Muscle of leg (tissue), 16 donors: ENCODE measurements at places on chromosomes 7 and 10.

- DNase-seq, result no peak
Observed at GRCh38 chr10:1128115-1128514, 71.9 kb downstream of the WDR37 start.

DNA sequence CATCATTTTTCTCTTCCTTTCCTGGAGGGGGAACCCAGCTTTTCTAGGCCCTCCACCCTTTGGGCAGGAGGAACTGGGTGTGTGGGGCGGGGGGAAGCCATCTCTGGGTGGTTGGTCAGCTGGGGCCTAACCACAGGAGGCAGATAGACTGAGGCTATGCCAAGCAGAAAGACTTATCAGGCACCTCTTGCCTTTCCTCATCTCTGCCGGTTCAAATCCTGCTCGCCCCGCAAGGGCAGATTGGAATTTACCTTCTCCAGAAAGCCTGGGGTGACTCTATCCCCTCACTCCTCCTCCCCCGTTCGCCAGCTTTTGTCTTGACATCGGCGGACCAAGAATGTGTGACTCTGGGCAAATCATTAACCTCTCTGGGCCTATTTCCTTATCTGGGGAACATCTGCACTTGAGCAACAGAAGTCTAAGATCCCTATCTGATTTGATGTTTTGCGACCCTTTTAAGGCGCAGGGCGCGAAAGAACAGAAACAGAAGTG, 584 bp upstream of the GARS1 start:
- no peak for DNase-seq

GRCh38 chr10:45253183-45253914, 62.1 kb downstream of the OR13A1 start:
- DNase-seq, result no peak

- no peak for DNase-seq
Observed at GRCh38 chr7:123348690-123349089, 148.9 kb upstream of the SLC13A1 start.

GRCh38 chr10:125482637-125483036, 200.3 kb downstream of the TEX36 start:
- no peak for DNase-seq

DNA sequence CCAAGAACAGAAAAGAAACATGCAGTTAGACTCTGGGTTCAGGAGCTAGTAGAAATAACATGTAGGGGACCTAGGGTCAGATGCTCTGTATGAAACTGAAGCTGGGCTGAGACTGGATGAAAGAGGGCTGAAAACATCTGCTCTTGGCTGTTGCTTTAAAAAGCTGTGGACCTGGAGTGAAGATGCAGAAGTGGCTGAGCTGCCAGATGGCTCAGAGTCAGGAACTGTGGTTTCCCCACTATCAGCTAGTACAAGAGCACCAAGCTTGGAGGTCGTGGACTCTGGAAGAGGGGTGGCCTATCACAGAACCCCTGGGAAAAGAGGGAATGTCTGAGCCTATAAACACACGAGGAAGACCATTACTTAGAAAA, 5.9 kb downstream of the ADK start:
- DNase-seq, result peak; percentile 68

- DNase-seq, result no peak
Observed at GRCh38 chr10:78868861-78869260, 199.9 kb upstream of the ZMIZ1 start.

- DNase-seq, result peak; percentile 71
Observed at GRCh38 chr10:124641282-124642087, 102.7 kb downstream of the FAM53B start.

DNA sequence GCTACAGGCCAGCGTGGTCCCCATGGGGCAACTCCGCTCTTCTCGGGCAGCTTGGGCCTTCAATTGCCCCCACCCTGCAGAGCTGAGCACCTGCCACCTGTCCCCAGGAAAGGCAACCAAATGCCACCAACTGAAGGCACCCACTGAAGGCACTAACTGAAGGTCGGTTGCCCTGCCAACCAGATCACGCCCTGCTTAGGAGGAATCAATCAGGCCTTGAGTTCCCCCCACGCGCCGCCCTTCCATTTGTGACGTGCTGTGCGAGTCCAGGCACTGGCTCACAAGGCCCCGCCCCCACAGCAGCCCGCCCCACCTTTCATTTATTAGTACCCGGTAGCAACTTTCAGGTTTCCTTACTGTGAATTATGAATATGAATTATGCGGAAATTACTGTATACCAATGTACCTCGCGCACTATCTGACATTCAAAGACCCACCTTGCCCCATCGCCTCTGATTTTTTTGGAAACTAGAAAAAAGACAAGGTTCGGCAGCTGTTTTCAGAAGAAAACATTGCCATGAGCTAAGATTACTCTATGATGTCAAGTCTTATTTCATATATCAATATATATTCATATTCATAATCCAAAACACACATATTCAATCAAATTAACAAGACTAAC, 83.6 kb upstream of the ABI1 start:
- no peak for DNase-seq

DNA sequence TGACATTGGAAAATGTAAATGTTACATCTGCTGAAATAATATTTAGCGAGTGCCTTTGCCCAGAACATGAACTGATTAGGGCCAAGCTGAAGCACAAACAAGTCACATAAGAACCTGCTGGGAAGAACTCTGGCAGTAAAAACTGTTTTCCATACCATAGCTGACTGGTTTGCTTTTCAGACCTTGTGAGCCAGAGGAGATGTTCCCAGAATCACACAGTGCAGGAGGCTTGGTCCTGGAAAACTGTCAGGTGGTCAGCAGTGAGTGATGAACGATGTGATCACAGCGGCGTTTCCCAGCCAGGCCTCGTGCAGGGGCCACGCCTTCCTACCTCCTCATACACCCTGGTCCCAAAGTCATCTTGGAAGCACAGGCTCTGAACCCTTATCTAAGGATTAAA, 164.2 kb upstream of the EEPD1 start:
- peak; percentile 96 for DNase-seq

DNA sequence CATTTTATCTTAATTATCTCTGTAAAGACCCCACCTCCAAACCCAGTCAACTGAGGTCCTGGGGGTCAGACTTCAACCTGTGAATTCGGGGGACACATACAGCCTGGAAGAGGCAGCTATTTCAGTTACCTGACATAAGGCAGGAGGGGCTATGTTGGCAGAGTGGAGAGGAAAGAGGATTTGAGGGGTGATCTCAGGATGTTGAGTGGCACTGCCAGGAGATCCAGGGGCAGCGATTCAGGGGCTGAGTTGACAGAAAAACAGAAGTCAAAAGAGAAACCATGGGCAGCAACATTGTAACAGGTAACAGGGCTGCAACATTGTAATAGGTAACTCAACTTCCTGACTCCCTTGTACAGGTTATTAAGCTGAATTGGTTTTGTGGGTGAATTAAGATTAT, 162.6 kb downstream of the ADARB2 start:
- no peak for DNase-seq

- no peak for DNase-seq
Observed at GRCh38 chr10:129712000-129712399, 245.0 kb downstream of the MGMT start.

DNA sequence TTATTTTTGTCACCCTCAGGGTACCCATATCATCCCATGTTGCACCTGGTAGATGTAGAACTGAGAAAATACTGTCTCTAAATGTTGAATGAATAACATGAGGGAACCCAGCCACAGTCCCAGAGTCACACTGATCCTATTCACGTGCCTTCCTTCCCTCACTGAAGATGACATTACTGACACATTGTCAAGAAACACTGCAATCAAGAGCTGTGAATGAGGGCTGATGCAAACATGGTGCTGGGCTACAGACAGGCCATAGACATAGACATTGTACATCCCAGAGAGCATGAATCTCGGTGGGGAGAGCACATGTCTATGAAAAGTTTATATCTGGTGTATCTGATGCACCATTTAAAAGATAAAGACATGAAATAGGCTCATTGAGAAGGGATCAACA, 9.8 kb downstream of the SLC13A4 start:
- no peak for DNase-seq

DNA sequence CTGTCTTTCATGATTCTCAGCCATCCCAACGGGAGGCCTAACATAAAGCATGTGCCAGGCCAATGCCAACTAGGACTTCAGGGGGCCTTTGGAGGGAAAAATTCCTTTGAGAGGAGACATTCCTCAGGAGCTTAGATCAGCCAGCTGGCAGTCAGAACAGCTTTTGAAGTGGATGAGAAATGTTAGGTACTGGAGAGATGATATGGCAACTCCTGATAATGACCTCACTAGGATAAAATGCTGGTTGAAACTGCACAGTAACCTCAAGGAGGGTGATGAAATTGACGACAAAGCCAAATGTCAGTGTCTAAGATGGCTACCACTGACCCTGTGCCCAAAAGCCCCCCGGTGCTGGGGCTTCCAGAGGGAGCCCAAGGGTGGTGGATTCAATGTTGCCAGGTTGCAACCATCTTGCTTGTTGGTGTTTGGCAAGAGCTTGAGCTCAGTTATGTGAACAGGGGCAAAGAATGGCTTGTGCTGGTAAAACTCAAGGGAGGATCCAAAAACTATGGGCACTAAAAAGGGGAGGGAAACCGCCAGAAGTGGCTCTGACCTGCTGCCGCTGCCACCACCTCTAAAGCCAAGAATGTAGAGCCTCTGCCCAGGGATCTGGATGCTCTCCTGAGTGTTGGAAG, 121.2 kb downstream of the UBE2H start:
- DNase-seq, result peak; percentile 59

GRCh38 chr10:128622706-128623105, 496.5 kb upstream of the MKI67 start:
- no peak for DNase-seq

DNA sequence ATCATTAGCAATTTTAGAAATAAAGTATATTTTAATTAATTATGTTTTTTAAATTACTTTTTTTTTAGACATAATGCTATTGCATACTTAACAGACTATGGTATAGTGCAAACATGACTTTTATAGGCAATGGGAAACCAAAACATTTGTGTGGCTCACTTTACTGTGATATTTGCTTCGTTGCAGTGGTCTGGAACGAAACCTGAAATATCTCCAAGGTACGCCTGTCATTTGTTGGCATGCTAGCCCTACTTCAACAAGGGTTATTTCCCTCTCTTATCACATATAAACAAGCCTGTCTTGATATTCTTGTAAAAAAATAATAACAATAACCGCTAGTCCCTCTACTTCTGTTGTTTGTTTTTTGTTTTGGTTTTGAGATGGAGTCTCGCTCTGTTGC, 74.2 kb downstream of the TYW1B start:
- DNase-seq, result no peak

DNA sequence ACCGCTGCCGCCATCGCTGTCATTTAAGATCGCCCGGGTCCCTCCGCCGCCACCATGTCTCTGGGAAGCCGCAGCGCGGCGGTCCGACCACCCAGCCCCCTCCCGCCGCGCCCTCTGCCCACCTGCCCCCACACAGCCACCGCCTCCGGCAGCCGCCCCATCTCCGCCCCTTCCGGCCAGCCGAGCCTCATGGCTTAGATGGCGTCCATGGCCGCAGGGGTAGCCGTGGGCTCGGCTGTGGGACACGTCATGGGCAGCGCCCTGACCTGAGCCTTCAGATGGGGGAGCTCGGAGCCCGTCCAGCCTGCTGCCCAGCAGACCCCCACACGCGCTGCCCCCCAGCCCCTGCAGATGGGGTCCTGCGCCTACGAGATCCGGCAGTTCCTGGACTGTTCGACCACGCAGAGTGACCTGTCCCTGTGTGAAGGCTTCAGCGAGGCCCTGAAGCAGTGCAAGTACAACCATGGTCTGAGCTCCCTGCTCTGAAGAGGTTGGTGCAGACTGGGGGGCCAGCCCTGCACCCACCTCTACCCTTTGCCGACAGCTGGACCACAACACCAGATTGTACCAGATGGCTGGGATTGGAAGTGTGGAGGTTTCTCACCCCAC, 38.0 kb upstream of the TARP start:
- peak; percentile 31 for DNase-seq

- DNase-seq, result peak; percentile 97
Observed at GRCh38 chr10:110226543-110226925, 19.1 kb downstream of the MXI1 start.

GRCh38 chr7:47546171-47546570, 35.7 kb downstream of the TNS3 start:
- DNase-seq, result no peak

- no peak for DNase-seq
Observed at GRCh38 chr7:124722292-124722691, 43.3 kb downstream of the GPR37 start.

GRCh38 chr7:147413557-147413870, 1177.1 kb upstream of the C7orf33 start:
- DNase-seq, result peak; percentile 79

GRCh38 chr10:96637709-96638108, 50.9 kb upstream of the TM9SF3 start:
- DNase-seq, result no peak

DNA sequence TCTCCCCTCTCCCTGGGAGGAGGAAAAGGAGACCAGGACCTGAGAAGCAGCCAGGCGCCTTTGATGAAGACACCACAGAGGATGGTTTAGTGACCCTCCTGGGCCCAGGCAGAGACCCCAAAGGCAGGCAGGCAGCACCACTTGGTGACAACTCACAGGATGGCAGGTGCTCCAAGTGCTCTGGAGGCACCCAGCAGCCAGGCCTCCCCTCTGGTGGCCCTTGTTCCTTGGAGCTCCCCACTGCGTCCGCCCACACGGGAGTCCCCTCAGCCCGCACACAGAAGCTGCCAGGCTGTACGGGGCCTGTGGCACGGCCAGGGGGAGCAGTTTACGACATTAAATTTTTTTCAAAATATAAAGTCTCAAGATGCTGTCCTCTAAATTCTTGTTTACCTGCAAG, 607.1 kb upstream of the FOXK1 start:
- no peak for DNase-seq

GRCh38 chr10:79060641-79061255, 8.0 kb upstream of the ZMIZ1 start:
- no peak for DNase-seq

DNA sequence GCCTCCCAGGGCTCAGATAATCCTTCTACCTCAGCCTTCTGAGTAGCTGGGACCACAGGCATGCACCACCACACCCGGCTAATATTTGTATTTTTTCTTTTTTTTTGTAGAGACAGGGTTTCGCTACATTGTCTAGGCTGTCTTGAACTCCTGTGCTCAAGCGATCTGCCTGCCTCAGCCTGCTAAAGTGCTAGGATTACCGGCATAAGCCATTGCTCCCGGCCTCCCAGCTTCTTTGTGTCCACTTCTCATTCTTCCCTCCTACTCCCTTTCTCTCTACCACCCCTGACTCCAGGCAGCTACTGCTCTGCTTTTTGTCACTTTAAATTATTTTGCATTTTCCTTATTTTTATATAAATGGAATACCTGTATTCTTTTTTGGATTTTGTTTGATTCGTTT, 83.4 kb downstream of the PALS2 start:
- DNase-seq, result no peak

DNA sequence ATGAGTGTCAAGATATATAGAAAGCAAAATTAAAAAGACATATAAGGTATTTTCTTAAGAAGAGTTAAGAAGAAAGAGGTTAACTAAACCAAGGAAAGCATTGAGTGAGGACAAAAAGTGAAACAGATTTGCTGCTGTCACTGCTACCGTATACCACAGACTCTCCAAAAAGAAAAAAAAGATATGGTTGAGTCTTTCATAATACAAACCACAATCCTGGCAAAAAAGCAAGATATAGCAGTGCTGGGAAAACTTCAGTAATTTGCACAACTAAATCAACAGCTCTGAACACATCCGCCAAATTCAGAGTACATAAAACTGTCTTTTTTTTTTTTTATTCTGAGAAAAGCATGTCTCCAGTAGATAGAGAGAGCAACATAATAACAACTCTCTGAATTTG, 114.7 kb downstream of the ETV1 start:
- DNase-seq, result peak; percentile 48
